ENCODE measurements at places on chromosomes 4 and X. TPM values are rescaled to one million over a fixed set of nuclear protein-coding genes. Genes with fewer than 3 reads are reported as not detected.

The NAP1L2 gene
- not detected for total RNA-seq

The INTS6L gene
- total RNA-seq, result 5.7 TPM

The SSX4B gene
- total RNA-seq, result not detected

The EREG gene
- 422 TPM for total RNA-seq

The WDR1 gene
- 188 TPM for total RNA-seq

The SOD3 gene
- total RNA-seq, result 33.7 TPM

The GPC4 gene
- 26.2 TPM for total RNA-seq

The KIT gene
- not detected for total RNA-seq

The S100P gene
- total RNA-seq, result 365 TPM

The RAB41 gene
- not detected for total RNA-seq

The ATP1B4 gene
- not detected for total RNA-seq

The FOXR2 gene
- not detected for total RNA-seq

The CXCL6 gene
- 48.2 TPM for total RNA-seq

The SH3RF1 gene
- total RNA-seq, result 70.1 TPM

The PIM2 gene
- total RNA-seq, result 13.9 TPM

GRCh38 chrX:135295238-135295943 is 13.9 kb upstream of the ETDC start:
- no peak for DNase-seq

GRCh38 chr4:188437535-188437934 is 298.3 kb downstream of the TRIML1 start:
- DNase-seq, result no peak

GRCh38 chr4:40515398-40516293 is 114.0 kb downstream of the RBM47 start:
- peak; percentile 40 for DNase-seq

- peak; percentile 13 for DNase-seq
Observed at GRCh38 chr4:94332983-94333590, 9.5 kb downstream of the HPGDS start.

- DNase-seq, result no peak
Observed at GRCh38 chr4:40967550-40967949, 217.8 kb downstream of the NSUN7 start.

- no peak for DNase-seq
Observed at GRCh38 chrX:132853040-132853439, 105.4 kb downstream of the HS6ST2 start.

DNA sequence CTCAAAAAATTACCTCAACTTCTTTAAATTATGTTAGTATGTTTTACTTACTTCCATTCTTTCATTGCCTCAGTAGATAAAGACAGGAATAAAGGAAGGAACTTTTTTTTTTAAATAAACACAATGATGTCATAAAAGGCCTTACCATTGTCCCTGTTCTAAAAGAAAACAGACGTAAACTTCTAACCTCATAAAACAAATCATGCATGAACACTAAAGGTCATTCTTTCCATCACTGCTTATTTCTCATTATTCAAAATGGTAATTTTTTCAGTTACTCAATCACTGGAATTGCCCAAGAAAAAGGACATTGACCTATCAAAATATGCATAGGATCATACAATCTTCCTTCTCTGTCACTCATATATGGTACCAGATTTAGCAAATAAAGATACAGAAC is 32.2 kb upstream of the ARMCX2 start:
- DNase-seq, result no peak

DNA sequence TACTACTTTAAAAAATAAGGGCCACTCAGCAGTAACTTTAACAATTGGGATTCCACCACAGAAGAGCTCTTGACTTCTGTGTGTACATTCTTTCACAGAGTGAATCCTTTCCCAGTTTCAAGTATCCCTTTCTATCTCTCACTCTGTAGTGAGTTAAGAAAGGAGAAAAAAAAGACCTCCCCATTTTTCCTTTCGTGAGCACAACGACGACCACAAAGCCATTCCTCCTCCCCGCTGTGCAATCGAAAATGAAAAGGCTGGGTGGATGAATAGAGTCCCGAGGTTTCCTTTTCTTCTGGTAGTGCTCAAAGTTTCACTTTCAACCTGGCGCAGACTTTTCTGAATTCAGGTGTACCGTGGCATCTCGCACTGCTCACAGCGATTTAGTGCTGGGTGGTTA is 58.0 kb downstream of the TAB3 start:
- no peak for DNase-seq

DNA sequence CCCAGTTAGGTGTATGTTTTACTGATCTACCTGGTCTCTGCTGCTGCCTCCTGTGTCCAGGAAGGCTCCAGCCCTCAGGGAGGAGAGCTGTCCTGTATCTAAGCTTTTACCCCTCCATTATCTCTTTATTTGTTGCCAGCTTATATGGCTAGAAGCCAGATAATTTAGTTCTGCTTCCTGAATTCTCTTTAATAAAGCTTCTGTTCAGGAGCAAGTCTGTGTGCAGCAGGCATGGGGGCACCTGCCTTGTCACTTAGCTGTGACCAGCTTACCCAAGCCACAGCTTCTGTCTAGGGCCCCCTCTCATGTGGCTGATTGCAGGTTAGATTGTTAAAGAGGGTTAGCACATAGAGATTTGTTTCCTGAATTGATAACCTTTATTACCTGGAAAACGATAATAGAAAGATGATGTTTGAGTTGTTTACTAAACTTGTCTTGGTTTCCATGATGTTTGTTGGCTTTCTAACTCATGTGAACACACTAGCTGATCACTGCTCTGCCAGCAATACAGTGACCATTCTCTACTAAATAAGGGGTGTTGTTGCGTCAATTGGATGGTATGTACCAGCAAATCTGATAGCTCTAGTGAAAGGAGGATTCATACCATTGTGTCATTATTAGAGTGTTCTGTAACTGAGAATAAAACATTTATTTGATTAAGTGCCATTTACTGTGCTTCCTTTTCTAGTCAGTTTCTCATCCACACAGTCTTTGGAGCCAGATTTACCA is 189.8 kb upstream of the ANK2 start:
- no peak for DNase-seq

DNA sequence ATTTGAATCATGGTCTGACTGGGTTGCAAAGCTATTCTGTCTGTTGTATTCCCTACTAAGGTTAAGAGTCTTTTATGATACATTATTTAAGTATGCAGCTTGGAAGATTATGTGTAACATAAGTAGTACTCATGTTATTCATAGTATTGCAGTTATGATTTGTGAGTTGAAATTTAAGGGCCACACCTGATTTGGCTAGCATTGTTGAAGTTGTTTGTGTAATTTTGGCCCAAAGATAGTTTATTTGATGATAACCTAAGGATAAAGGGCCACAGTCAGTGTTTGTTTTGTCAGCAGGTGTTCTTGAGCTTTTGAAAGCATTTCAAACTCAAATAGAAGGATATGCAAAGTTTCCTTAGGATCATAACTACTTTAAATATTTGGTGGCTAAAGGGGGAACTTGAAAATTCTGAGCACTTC is 38.9 kb downstream of the NUDT9 start:
- DNase-seq, result no peak

DNA sequence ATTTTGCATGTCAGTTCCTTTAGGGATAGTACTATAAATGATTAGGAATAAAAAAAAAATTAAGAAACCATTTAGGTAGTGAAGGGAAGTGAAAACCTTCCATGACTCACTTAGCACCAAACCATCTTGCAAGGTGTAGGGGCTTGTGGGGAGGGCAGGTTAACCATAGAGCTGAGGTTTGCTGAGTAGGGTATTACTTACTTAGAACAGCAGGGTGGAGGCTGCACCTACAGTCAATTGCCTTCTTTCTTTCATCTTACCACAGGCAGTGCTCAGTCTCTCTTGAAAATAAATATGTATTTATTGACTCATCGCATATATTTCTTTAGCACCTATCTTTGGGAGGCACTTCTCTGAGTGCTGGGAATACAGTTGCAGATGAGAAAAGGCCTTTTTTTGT is 104.9 kb upstream of the GIMD1 start:
- no peak for DNase-seq

DNA sequence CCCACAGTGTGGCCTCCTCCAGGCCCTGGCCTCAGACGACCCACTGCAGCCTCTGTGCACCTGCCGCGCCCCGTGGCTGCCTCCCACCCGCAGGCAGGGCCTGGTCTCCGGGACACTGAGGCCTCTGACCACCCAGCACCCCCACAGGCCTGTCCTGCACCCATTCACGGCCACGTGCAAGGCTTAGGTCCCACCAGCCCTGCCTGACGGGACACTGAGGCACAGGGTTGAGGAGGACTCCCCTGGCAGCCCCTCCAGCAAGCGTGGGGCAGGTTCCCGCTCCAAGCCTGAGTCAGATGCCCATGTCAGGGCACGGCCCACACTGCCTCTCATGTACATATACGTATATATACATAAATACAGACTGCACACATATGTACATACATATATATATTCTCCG is 23.5 kb downstream of the NELFA start:
- DNase-seq, result no peak

DNA sequence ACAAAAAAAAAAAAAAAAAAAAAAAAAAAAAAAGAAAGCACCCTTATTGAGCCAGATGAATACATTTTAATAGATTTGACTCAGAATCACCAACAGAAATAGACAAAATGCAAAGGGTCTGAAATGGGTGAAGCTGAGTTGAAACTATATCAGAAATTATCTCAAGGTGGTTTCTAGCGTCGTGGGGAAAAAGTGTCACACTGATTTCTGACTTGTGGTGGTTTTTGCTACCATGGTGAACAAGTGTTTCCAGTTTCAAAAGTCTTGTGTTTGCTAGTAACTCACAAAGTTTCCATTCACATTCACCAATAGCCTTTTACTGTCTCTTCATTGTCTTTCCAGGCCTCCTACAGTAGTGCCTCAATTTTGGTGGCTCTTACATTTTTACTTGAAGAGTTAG is 135.5 kb downstream of the ARHGAP24 start:
- DNase-seq, result no peak

- no peak for DNase-seq
Observed at GRCh38 chrX:39020051-39020669, 218.9 kb downstream of the MID1IP1 start.

- DNase-seq, result peak; percentile 2
Observed at GRCh38 chrX:134683351-134684005, 25.2 kb upstream of the PLAC1 start.

- no peak for DNase-seq
Observed at GRCh38 chr4:26753617-26754016, 107.0 kb upstream of the STIM2 start.

GRCh38 chr4:76301068-76301774 is 5.3 kb upstream of the STBD1 start:
- DNase-seq, result peak; percentile 35

DNA sequence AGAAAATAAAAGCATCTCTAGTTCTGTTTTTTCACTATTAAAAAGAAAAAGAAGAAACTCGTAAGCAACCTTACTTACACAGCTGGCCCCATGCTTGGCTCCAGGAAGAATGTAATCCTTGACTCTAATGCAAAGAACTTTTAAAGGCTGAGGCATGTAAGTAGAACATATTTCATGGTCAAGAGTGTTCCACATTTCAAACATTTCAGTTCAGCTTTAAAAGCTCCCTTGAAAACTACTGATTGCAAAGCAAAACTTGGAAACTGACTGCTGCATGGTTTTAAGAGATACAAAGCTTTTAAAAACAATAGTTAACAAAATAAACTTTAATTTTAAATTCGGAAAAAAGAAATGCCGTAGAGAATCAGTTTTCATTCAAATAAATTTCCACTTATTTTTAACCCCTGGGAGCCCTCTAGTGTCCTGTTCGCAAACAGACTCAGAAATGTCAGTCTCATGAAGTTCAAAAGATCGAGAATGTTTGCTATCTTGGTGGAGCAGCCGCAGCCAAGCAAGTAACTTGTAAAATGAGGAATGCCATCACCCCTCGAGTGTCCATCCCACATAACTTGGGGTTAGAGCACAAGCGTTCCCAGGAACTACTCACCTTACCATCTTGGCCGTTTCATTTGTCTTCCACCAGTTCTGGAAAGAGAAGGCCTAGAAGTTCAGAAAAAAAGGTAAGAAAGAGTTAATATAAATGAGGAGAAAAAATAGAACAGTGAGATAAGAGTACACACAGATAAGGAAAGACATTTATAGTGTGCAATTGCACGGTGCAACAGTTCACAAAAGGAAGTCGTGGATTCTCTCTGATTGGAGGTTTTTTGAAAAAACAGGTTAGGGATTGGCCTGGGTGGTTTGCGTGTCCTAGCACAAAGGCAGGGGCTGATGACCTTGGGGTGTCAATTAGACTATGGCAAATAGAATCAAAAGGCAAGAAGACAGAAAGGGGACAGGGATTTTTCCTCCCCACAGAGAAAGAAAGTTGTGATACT is at the start of gene GASK1B:
GASK1B (minus strand) TSS at position 765 of the 998 bp plus-strand sequence. CDS start 1,650 bp downstream, outside the sequence.
- peak; percentile 28 for DNase-seq

- no peak for DNase-seq
Observed at GRCh38 chr4:42786350-42787078, 106.0 kb upstream of the GRXCR1 start.

GRCh38 chr4:106238820-106239420 is 77.1 kb downstream of the TBCK start:
- DNase-seq, result peak; percentile 40

GRCh38 chr4:76306882-76307659 is 538 bp downstream of the STBD1 start:
- peak; percentile 62 for DNase-seq

GRCh38 chrX:40612511-40612910 is 10.7 kb upstream of the MPC1L start:
- DNase-seq, result no peak

DNA sequence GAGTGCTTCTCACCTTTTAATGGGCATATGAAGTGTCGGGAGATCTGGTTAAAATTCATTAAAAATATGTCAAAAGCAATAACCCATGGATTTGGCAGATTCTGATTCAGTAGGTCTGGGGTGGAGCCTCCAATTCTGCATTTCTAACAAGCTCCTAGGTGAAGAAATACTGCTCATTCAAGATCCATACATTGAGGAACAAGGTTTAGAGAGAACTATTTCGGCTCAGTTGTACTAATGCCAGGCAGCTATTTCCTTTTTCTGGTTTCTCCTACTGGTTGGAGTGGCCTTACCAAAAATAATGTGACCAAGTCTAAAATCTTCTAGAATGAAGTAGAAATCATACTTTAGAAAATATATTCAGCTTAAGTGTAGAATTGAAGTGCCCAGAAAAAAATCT is 117.5 kb downstream of the TSPAN7 start:
- DNase-seq, result no peak

DNA sequence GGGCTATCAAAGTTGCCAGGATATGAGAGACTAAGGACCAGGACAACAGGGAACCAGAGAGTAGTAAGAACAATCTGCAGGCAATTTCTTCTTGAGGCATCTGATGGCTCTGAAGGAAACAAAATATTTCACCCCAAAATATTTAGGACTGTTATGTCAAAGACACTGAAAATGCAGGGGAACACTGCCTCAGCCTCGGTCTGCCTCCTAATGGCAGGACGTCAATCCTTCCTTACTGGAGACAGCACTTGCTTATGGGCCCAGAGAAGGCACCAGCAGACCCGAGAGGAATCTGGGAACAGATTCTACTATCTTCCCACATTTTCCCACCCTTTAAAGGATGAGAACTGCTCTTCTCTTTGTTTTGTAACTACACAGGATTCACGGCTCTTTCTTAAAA is 23.3 kb downstream of the RNF150 start:
- DNase-seq, result no peak

DNA sequence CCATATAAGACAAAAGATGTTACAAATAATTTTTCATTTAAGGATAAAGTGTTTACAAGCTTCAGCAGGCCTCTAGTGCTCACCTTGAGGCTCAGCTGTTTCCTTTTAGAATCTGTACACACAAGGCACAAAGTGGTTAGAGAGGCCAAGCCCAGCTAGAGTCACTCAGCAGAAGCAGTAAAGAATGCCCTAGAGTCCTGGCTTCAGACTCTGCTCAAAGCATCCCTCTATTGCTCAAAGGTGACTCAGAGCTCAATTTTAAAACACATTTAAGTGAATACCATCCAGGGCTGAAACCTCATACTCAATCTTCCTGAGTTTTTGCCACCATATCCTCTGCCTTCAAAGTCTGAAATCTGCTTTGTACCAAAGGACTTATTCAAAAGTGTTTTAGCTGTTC is 22.6 kb upstream of the PHF8 start:
- DNase-seq, result no peak
